NCI-H187 treated with DMSO at 0.1 percent for 48 hours (cell line): ENCODE measurements at places on chromosomes 11 and 22.

- DNase-seq, result no peak
Measured at GRCh38 chr22:35363566-35364086, 17.3 kb upstream of the HMOX1 start.

DNA sequence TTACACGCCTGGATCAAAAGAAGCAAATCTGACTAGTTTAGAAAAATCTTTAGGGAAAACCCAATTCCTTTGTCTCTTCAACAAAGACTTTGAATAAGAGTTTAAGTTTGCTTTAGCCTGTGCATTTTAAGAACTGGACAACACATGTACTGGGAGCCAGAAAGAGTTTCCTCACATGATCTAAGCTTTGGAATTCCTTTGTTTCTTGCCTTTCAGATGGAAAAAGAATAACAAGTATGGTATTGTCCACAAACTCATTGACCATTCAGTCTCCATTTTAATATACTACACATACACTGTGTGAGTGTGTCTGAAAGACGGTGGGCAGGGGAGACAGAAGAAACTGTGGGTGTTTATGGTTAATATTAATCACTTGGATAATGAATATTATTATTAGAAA is 205.6 kb downstream of the MAML2 start:
- DNase-seq, result no peak

- no peak for DNase-seq
Measured at GRCh38 chr11:67304511-67305113, 1.3 kb downstream of the SSH3 start.

GRCh38 chr11:128342511-128343134 is 244.7 kb downstream of the ETS1 start:
- no peak for DNase-seq

- DNase-seq, result no peak
Measured at GRCh38 chr11:40732132-40732531, 727.3 kb downstream of the LRRC4C start.

DNA sequence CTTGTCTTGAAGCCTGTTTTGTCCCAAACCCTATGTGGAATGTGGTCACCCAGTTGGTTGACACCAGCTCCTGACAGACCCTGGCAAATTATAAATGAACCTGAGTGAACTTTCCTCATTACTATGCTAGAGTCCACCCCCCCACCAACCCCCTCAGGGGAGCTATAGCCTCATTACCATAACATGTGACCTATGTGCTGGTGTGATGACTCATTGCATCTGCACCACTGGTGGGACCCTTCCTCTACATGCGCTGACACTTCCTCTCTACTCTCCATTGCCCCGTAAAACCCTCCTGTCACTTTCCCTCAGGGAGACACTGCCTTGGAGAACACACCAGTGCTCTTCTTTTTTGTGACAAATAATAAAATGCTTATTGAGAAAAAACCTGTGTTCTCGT is 105.0 kb upstream of the SESN3 start:
- no peak for DNase-seq

DNA sequence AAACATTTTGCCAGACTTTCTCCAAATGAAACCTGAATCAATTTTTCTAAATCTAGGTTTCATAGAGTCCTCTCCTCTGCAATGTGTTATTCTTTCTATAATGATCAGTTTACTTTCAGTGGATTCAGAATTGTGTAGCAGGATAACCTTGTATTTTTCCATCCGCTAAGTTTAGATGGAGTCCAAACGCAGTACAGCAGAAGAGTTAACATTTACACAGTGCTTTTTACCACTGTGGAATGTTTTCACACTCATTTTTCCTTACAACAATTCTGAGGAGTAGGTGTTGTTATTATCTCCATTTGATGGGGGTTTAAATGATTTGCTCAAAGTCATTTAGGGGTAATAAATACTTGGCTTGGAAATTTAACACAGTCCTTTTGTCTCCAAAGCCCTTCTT is 9.6 kb downstream of the RAG1 start:
- DNase-seq, result no peak
